Osteoblast (primary cell): ENCODE measurements at places on chromosomes 2 and 18.

GRCh38 chr2:47950340-47951301 lies 44.3 kb upstream of the FBXO11 start:
- no peak for DNase-seq

GRCh38 chr2:134975281-134976009 lies 56.8 kb downstream of the CCNT2 start:
- DNase-seq, result no peak

DNA sequence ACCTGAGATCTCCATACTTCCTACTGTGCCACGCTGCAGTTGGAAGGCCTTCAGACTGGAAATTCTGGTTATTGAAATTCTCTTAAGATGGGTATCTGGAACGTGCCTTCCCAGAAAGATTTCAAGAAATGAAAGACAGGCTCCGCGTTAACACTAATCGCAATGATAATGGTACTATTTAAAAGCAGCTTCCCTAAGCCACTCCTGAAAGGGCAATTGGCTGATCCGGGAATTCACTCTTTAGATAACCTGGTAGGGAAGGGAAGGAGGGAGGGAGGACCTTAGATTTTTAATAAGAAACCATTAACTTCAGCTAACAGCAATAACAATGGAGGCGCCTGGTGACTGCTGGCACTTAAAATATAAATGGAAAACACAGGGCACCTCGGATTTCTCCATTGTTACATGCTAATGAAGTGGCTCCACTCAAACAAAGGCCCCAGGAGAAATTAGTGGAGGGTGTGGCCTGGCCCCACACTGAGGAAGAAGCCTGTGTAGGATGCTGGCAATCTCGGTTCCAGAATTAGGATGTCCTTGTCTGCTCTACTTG lies 22.5 kb upstream of the MTA3 start:
- DNase-seq, result no peak

DNA sequence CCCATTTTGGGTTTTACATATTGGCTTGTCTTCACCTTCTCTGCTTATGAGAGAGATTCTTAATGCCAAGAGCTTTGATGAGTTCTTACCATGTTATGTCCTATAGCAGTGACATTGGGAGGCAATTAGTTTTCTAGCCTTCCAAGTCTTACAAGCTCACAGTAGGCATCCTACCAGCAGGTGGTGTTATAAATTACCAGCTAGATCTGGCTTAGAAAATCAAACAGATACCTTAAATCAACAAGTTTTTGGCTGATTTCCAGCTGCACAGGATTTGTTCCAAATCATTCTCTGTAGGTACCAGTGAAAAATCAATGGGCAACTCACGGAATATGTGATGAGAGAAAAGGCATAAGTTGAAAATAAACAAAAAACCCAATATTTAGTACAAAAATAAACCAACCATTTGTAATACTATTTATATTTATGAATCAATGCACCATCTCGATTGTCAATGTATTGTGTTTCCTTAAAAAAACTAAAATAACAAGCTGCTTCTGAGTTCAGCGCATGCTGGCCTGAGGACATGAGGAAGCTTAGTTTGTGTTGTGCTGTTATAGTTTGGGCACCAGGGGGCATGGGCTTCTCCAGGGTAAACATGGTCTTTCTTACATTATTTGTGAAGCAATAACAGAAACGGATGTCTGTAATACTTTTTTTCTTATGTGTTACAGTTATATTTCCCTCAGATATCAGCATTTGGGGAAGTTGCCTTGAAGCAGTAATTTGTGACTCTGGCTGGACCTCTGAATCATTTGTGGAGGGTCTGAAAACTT lies 34.1 kb upstream of the NXPH2 start:
- DNase-seq, result no peak

DNA sequence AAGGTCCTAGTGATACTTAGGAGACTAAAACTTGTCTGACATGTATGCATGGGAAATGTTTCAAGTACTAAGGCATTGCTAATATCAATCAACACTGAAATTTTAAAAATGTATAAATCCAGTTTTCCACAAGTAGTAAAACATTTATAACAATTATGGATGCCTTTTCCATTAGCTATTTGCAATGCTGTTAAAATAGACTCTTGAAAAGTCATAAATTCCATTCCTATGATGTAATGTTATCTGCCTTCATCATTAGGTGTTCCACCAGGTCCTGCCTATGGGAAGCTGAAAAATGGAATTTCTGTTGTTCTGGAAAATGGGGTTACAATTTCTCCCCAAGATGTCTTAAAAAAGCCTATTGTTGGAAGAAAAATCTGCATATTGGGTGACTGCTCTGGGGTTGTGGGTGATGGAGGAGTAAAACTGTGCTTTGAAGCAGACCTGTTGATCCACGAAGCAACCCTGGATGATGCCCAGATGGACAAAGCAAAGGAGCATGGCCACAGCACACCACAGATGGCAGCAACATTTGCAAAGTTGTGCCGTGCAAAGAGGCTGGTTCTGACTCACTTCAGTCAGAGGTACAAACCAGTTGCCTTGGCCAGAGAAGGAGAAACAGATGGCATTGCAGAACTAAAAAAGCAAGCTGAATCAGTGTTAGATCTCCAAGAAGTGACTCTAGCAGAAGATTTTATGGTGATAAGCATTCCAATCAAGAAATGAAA lies 18.7 kb downstream of the ELAC1 start:
- DNase-seq, result no peak

GRCh38 chr2:43576981-43577892 lies 18.6 kb downstream of the THADA start:
- peak; percentile 43 for DNase-seq

GRCh38 chr18:51852681-51853080 lies 487.3 kb upstream of the DCC start:
- DNase-seq, result no peak

DNA sequence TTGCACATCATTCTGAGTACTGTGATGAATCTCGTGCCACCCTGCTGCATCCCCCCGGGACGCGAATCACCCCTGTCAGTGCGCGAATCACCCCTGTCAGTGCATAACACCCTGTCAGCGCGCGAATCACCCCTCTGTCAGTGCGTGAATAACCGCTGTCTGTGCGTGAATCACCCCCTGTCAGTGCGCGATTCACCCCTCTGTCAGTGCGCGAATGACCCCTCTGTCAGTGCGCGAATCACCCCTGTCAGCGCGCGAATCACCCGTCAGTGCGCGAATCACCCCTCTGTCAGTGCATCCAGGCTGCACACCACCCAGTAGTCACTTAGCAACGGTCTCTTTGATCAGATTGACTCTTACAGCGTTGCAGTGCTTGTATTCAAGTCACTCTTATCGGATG lies 134.4 kb upstream of the TPO start:
- DNase-seq, result no peak

DNA sequence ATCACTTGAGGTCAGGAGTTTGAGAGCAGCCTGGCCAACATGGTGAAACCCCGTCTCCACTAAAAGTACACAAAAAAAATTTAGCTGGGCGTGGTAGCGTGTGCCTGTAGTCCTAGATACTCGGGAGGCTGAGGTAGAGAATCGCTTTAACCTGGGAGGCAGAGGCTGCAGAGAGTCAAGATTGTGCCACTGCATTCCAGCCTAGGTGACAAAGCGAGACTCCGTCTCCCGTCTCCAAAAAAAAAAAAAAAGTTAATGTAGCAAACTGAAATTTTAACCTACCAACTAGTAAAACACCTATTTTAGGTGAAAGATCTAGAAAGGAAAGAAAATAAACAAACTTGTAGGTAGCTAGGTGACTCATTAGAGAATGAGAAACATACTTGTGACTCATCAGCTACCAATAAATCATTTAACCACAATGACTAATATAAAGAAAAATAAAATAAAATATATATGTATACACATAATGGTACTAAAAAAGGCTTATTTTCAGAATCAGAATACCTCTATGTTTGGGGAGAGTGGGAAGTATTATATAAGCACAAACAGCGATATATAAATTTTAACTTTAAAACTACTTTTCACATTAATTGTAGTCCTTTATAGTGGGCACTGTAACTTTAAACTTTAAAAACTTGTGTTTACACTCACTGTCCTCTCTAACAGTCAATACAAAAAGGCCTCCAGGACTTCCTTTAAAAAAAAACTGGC lies 36.6 kb downstream of the DARS1 start:
- DNase-seq, result peak; percentile 60

GRCh38 chr2:237290261-237290660 lies 123.7 kb downstream of the COL6A3 start:
- DNase-seq, result peak; percentile 56

DNA sequence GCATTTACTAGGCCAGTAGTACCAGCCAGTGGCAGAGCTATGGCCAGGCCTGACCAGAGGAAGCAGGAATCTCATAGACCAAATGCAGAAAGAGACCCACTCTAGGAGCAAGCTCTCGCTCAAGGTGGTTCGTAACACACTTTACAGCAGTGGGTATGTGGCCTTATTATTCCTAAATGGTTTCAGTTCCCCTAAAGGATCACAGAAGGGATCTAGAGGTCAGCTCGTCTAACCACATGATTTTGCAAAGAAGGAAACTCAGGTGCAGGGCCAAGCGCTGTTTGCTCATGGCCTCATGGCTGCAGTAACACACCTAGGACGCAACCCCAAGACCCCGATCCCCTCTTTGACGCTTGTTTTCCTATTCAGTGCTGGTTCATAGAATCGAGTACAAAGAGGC lies 65.5 kb upstream of the ATG16L1 start:
- DNase-seq, result no peak

- peak; percentile 62 for DNase-seq
These were observed 48.4 kb upstream of the BCL2L11 start for GRCh38 chr2:111072220-111072871.

DNA sequence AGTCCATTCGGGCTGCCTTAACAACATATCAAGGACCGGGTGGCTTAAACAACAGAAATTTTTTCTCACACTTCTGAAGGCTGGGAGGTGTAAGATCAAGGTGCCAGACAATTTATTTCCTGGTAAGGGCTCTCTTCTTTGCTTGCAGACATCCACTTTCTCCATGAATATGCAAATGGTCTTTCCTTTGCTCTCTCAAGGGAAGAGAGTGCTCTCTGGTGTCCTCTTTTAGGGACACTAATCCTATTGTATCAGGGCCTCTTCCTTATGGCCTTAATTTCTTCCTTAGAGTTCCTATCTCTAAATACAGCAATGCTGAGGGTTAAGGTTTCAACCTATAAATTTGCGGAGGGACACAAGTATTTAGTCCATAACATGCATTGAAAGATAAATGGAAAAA lies 770.8 kb downstream of the DSC3 start:
- no peak for DNase-seq

GRCh38 chr18:23551978-23552377 lies 34.3 kb downstream of the NPC1 start:
- no peak for DNase-seq

GRCh38 chr2:118061135-118061955 lies 26.9 kb upstream of the INSIG2 start:
- DNase-seq, result peak; percentile 39

DNA sequence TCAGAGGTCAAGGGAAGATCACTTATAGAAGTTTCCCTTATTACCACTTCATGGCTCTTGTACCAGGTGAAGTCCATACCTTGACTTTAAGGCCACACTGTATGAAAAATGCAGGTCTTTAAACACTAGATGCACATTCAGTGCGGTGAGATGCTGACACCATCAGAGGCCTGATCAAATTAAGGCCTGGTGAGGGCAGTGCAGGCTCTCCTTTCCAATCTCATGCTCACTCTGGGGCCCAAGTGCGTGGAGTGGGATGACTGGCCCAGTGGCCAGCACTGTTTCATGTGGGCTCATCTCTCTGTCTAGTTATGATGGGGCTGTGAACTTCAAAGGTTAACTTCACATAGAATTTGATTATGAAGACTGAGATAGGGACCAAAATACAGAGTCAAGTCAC lies 281.1 kb downstream of the SLC4A3 start:
- no peak for DNase-seq

- DNase-seq, result peak; percentile 92
These were observed 27.6 kb upstream of the ASAP2 start for GRCh38 chr2:9178904-9179571.

- no peak for DNase-seq
These were observed 82.9 kb downstream of the POLR1A start for GRCh38 chr2:86022661-86023365.

DNA sequence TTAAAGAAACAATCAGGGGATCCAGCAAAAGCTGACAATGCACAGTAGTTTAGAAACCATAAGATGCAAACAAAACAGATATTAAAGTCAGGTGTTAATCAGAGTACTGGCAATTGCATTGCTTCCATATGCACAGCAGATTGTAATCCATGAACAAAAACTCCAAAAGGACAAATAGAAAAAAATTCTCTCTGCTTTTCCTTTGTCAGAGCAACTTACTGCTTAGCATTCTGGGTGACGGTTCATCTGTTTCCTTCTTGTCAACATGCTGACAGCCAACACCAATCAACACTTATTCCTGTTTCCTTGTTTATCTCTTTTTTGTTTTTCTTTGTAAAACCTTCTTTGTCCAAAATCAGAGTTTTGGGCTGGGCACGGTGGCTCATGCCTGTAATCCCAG lies 473.1 kb downstream of the XIRP2 start:
- DNase-seq, result no peak

DNA sequence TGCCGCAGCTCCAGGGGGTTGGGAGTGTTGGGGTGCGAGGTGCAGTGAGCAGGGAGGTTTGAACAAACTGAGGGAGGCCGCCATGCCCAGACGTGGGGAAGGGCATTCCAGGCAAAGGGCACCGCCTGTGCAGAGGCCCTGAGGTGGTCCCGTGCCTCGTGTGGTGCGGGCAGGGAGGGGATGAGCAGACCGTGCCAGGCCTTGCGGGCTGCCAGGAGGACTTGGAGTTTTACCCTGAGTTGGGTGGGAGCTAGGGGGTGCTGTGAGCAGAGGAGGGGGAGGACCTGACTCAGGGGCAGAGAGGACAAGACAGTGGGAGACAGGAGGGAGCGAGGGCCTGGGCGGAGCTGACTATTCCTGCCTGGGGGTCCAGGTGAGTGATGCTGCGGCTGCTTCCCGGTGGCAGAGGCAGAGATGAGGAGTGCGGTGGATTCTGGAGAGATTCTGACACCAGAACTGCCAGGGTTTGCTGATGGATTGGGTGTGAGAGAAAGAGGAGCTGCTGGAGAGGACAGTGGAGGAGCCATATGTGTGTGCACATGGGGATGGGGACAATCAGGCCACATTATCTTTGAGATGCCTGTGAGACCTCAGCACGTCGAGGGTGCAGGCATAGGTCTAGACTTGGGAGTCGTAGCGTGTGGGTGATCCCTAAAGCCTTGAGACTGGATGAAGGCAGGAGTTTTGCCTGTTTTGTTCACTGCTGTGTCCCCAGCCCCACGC lies 23.4 kb downstream of the ZAP70 start:
- peak; percentile 61 for DNase-seq

DNA sequence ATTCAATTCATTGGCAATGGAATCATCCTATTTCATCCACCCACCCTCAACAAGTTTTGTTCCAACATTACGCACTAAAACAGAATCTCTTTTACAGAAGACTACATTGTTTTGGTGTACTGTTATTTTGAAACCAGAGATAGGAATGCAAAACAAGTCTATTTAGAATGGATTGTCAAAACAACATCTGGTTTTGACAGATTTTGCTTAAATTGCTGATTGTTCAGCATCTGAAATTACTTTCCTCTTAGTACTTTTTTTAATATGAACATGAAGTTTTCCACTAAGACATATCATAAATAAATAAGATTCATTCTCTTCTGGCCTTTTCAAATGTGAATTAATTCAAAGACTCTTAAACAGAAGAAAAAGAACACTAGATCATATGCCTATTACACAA lies 323.9 kb upstream of the TFPI start:
- no peak for DNase-seq

- DNase-seq, result no peak
These were observed 2.8 kb downstream of the CIDEA start for GRCh38 chr18:12256951-12257350.

- no peak for DNase-seq
These were observed 7.5 kb downstream of the ADCY3 start for GRCh38 chr2:24912523-24912922.

- DNase-seq, result peak; percentile 11
These were observed 310.1 kb downstream of the EXOC6B start for GRCh38 chr2:72515696-72516095.

- DNase-seq, result no peak
These were observed 248.4 kb upstream of the KCNJ3 start for GRCh38 chr2:154449951-154450658.
